ENCODE measurements at places on chromosomes 11 and 22.

DNA sequence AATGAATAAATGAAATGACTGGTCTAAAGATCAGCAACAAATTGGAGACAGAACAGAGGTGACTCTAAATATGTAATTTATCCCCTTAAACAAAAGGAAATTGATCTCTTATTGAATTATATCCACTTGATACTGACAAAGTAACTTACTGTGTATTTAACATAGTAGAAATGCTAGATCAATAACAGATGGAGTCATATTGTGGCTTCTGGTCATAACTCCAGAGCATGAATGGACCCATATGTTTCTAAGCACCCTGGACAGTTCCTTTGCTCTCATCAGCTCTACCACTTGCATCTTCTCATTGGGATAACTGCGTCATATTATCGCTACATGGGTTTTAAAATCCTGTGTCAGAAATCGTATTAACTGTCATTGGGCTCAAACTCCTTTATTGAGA lies 222.3 kb downstream of the ETS1 start:
- no peak for DNase-seq

GRCh38 chr11:105230586-105230985 lies 91.0 kb upstream of the CARD18 start:
- no peak for DNase-seq

- DNase-seq = no peak
Measured at GRCh38 chr11:17531636-17532113, 12.5 kb downstream of the USH1C start.

- DNase-seq = no peak
Measured at GRCh38 chr11:111879637-111879960, 258 bp downstream of the CFAP68 start.

DNA sequence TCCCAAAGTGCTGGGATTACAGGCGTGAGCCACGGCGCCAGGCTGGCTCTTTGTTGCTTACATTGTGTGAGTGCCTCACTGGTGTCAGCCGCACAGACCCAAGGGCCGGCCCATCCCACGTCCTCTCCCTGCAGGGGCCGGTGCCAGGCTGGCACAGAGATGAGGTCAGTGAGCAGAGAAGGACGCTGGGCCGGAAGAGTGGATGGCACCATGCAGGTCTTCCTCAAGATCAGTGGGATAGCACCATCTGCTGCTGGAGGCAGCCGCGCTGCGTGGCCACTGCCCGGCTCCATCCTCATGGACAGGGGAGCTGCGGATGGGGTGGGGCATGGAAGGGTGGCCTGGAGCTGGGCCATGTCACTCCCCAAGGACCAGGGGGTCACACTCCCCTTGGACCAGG lies 22.0 kb upstream of the FGF4 start:
- no peak for DNase-seq

- no peak for DNase-seq
Measured at GRCh38 chr11:111729071-111729830, 36.9 kb downstream of the PPP2R1B start.

- DNase-seq = no peak
Measured at GRCh38 chr22:20752873-20753272, 21.0 kb upstream of the SERPIND1 start.

DNA sequence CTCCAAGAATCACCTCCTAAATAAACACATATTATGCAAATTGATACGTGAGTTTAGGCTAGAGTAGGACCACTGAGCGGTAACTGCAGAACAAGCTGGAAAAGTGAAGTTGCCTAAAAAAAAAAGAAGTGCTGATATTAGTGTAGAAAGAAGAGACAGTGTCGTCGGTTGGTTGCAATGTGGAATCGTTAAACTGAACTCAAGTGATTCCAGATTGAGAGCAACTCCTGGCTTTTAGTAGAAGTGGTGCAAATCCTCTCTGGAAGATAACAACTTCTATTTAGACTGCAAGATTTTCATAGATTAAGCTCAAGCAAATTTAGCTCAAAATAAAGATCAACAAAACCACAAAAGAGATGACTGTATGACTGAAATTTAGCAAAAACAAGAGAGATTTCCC lies 97.0 kb upstream of the PGR start:
- no peak for DNase-seq

GRCh38 chr22:24992946-24993345 lies 40.4 kb downstream of the KIAA1671 start:
- no peak for DNase-seq

GRCh38 chr11:21807350-21807749 lies 385.5 kb upstream of the ANO5 start:
- DNase-seq = no peak

GRCh38 chr22:37747715-37748100 lies 50.9 kb downstream of the TRIOBP start:
- no peak for DNase-seq

- DNase-seq = no peak
Measured at GRCh38 chr11:60221692-60222091, 21.2 kb downstream of the MS4A4E start.

DNA sequence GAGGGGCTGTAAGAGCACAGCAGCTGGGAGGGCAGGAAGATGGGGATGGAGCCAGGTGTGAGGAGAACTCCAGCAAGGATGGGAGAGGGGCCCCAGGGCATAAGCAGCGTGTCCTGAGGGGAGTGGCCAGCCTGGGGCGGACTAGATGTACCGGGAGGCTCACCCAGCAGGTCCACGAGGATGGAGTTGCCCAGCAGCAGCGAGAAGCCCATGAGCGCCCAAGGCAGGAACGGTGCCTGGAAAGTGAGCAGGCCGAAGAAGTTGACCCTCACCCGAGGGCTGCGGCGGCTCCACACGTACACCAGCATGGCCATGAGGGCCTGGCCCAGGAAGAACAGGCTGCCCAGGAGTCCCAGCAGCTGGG lies 1.3 kb downstream of the DERL3 start:
- DNase-seq = no peak

GRCh38 chr11:33891714-33892327 lies at the start of gene LMO2:
Gene LMO2, minus strand, starts transcription at chr11:33892076. Its CDS starts 22,360 bp downstream, at chr11:33869716.
- no peak for DNase-seq

DNA sequence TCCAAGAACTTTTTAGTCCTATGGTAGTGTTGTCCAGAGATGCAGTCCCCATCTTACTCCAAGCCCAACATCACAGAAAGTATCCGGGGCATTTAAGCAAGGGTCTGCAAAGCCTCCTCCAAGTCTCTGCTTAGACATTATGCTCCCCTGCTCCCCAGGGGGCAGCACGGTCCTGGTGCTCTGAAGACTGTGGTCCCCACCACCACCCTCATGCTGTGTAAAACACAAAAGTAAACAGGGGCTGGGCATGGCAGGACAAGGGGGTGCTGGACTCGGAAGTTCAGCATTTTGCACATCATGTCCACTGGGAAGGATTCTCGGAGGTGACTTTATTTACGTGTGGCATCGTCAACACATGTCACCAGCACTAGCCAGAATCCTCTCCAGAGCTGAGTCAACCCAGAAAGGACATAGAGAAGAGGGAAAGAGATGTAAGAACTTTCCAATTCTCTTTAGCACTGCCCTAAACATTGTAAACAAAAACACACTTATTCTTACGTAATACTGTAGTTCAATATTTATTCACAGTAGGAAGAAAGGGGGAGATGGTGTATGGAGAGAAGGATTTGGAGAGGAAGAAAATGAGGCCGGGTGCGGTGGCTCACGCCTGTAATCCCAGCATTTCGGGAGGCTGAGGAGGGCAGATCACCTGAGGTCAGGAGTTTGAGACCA lies 37.7 kb downstream of the TCIRG1 start:
- DNase-seq = no peak

DNA sequence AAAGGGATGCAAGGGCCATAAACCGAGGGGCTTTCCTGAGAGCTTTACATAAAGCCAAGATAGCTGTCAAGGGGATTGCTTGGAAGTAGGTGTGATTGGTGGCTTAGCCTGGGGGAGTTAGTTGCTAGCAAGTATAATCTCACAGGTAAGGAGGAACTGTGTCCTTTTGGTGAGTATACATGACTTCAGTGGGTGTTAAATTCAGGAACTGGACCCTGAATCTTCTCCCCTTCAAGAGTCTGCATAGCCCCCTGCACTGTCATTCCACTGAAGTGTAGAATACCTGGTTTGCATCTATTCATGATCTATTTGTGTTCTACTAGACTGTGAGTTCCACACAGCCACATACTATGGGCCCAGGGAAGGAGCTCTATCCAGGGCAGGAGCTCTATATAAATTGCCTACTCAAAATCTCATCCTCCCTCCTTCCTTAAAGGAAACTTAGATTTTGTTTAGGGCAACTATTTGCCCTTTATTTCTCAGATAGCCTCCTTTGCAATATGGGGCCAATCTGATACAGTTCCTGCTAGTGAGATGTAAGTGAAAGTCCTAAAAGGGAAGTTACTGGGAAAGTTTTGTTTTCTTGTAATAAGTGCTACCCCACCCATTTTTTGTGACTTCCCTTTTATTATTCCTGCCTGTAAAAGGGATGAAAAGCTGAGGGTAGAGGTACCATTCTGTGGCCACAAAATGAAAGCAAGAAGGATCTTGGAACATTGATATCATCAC lies 120.5 kb downstream of the PGR start:
- no peak for DNase-seq

- DNase-seq = peak; percentile 58
Measured at GRCh38 chr22:42615092-42615859, 593 bp upstream of the POLDIP3 start.

DNA sequence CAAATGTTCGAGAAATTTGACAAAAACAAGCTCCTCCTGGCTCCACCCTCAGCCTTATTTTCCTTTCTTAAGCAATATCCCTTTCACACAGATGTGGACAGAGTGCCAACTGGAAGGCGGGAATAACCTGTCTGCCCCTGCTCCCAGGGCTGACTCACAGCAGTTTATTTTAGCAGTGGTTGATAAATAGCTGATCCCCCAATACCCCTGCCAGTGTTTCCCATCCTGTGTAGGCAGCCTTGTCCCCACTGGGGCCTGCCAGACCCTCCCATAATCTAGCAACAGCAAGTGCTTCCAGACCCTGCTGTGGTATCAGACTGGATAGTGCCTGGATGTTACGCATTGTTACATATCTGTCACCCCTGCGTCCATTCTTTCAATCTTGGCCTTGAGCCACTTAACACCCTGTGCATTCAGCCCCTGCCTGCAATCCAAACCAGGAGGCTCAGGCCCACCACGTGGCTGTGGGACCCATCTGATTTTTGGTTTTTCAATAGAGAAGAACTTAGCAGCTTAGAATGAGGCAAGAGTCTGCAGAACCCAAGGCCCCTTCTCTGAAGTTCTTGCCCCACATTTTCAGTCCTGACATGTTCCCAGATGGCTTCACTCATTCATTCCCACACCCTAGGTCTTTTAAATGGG lies 53.7 kb downstream of the PARVA start:
- DNase-seq = no peak

DNA sequence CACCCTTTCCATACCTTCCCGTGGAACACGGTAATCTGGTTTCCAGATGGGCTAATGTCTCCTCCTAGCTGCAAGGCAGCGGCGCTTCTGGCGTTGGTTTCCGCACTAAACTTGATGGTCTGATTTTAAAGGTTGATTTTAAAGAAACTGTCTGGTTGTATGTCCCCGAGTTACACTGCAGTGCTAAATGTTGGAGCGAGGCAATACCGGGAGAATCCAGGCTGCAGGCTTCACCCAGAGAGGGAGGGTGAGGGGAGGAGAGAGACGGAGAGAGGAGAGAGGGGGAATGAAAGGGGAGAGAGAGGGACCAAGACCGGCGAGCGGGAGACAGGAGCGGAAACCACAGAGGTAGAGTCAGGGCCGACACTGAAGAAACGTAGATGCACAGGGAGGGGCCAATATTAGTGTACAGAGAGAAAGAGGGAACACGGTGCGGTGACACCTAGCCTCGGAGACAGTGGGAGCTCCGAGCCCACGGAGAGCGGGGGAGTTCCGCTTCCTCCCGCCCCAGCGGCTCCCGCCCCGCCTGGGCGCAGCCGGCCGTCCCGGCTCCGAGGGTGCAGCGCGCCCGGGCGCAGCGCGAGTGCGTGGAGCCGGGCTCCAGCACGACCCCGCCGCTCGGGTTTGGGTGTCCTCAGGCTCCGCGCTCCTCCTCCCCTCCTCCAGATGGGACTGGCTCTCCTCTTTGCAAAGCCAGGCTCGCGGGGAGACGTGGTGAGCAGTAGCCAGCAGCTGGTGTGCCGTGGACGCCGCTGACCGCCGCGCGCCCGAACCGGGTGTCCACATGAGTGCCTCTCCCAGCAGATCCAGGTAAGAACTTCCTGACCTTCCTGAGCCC lies 71.9 kb upstream of the GRAMD1B start:
- DNase-seq = no peak

- no peak for DNase-seq
Measured at GRCh38 chr11:118849825-118850224, 33.9 kb upstream of the CXCR5 start.

DNA sequence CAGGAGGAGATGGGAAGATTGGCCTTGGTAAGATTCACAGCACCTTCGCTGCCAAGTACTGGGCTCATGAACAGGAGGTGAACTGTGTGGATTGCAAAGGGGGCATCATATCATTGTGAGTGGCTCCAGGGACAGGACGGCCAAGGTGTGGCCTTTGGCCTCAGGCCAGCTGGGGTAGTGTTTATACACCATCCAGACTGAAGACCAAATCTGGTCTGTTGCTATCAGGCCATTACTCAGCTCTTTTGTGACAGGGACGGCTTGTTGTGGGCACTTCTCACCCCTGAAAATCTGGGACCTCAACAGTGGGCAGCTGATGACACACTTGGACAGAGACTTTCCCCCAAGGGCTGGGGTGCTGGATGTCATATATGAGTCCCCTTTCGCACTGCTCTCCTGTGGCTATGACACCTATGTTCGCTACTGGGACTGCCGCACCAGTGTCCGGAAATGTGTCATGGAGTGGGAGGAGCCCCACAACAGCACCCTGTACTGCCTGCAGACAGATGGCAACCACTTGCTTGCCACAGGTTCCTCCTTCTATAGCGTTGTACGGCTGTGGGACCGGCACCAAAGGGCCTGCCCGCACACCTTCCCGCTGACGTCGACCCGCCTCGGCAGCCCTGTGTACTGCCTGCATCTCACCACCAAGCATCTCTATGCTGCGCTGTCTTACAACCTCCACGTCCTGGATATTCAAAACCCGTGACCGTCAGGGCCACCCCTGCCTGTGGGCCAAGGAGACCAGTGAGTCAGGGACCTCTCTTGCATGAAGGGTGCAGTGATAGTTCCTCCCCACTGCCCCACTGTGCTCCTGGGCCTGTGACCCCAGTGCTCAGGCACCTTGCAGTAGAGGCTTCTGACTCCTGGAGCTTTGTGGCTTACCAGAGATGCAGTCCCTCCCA lies 83.6 kb downstream of the BCR start:
- DNase-seq = no peak

DNA sequence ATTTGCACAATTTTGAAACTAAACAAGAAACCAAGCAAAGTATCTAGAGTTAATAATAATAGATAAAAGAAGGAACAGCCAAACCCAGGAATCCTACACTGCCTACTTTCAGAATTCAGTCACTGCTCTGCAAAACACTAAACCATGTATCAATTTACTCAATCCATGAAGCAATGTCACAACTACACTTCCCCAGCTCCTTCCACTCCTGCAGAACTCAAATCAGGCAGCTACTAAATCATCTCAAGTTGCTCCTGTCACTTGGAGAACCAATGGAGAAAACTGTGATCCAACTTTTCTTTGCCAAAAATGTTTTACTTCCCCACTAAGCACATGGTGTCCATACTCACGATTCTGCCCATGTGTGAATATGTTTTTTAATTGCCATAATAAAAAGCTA lies 24.9 kb upstream of the C11orf58 start:
- DNase-seq = no peak

Measured in stimulated activated CD4-positive, alpha-beta T cell treated with anti-CD3 and anti-CD28 coated beads, TNF-alpha, amount 100 ng/mL, for 4 hours (primary cell).